ENCODE measurements at places on chromosomes 3 and 15. TPM values are rescaled to one million over a fixed set of nuclear protein-coding genes. Genes with fewer than 3 reads are reported as not detected.

ANKUB1 gene
- not detected for polyA plus RNA-seq

GLT8D1 gene
- polyA plus RNA-seq: 127 TPM

STRA6 gene
- 0.12 TPM for polyA plus RNA-seq

NOX5 gene
- polyA plus RNA-seq: 0.15 TPM

KLF15 gene
- polyA plus RNA-seq: 0.53 TPM

ALDH1A2 gene
- 0.68 TPM for polyA plus RNA-seq

TM4SF18 gene
- not detected for polyA plus RNA-seq

GOLGA6D gene
- polyA plus RNA-seq: not detected

GOLGA8G gene
- not detected for polyA plus RNA-seq

FMN1 gene
- polyA plus RNA-seq: 3.7 TPM

DCLK3 gene
- polyA plus RNA-seq: not detected
